ENCODE measurements at places on chromosomes 7 and 10. TPM values are rescaled to one million over a fixed set of nuclear protein-coding genes. Genes with fewer than 3 reads are reported as not detected.

MMP21 gene
- not detected for total RNA-seq

PTPRZ1 gene
- total RNA-seq = 22.5 TPM

SPDYE11 gene
- not detected for total RNA-seq

TRIM4 gene
- 16.9 TPM for total RNA-seq

INHBA gene
- 3.8 TPM for total RNA-seq

GIMAP8 gene
- 0.07 TPM for total RNA-seq

TMEM236 gene
- total RNA-seq = 0.07 TPM

MOGAT3 gene
- not detected for total RNA-seq

ABCC2 gene
- 0.28 TPM for total RNA-seq

GNG11 gene
- total RNA-seq = 1.1 TPM

CFAP70 gene
- 0.42 TPM for total RNA-seq

CFAP43 gene
- total RNA-seq = 0.09 TPM

WEE2 gene
- not detected for total RNA-seq

CLRN3 gene
- total RNA-seq = not detected

GNAT3 gene
- total RNA-seq = not detected

CYP2C19 gene
- 0.14 TPM for total RNA-seq

TBX20 gene
- total RNA-seq = not detected

OR2A1 gene
- total RNA-seq = not detected

CCL26 gene
- total RNA-seq = not detected

TFR2 gene
- 0.71 TPM for total RNA-seq

SLC18A3 gene
- total RNA-seq = not detected

SORCS1 gene
- total RNA-seq = not detected

TMEM196 gene
- total RNA-seq = not detected

HMX2 gene
- not detected for total RNA-seq

MMD2 gene
- not detected for total RNA-seq

NAT16 gene
- not detected for total RNA-seq

KLF14 gene
- not detected for total RNA-seq

ZNF853 gene
- 0.99 TPM for total RNA-seq

TAF3 gene
- total RNA-seq = 2.9 TPM

RRP12 gene
- total RNA-seq = 32.5 TPM

TDRD1 gene
- total RNA-seq = 0.28 TPM

C10orf105 gene
- total RNA-seq = 0.14 TPM

NEBL gene
- 17.1 TPM for total RNA-seq

WDR86 gene
- 0.14 TPM for total RNA-seq

CPED1 gene
- 0.23 TPM for total RNA-seq

PHKG1 gene
- not detected for total RNA-seq

SHH gene
- total RNA-seq = not detected

HECTD2 gene
- total RNA-seq = 2.6 TPM

MYH16 gene
- total RNA-seq = 1.2 TPM

IL6 gene
- 1.1 TPM for total RNA-seq

PDLIM1 gene
- total RNA-seq = 148 TPM

ELFN1 gene
- 0.07 TPM for total RNA-seq

IFIT1 gene
- 0.14 TPM for total RNA-seq

TMEM273 gene
- not detected for total RNA-seq

HOXA1 gene
- 0.28 TPM for total RNA-seq

TAS2R5 gene
- 0.79 TPM for total RNA-seq

MNX1 gene
- total RNA-seq = not detected

CPA1 gene
- not detected for total RNA-seq

Data from airway epithelial cell (primary cell).